Mucosa of descending colon (tissue), 3 donors: ENCODE measurements at places on chromosomes 7 and 10. TPM values are rescaled to one million over a fixed set of nuclear protein-coding genes. Genes with fewer than 3 reads are reported as not detected.

Gene ZNF425
- 1.3 TPM for total RNA-seq

Gene RAB19
- total RNA-seq = 7.3 TPM

Gene TMEM196
- 0.14 TPM for total RNA-seq

Gene ZNF239
- 3.7 TPM for total RNA-seq

Gene MRLN
- total RNA-seq = not detected

Gene CEP55
- 11.7 TPM for total RNA-seq

Gene UNCX
- total RNA-seq = not detected

Gene HOXA9
- 25.0 TPM for total RNA-seq

Gene EGR2
- 5.5 TPM for total RNA-seq

Gene TFPI2
- 0.61 TPM for total RNA-seq

Gene REPIN1
- total RNA-seq = 202 TPM

DNA sequence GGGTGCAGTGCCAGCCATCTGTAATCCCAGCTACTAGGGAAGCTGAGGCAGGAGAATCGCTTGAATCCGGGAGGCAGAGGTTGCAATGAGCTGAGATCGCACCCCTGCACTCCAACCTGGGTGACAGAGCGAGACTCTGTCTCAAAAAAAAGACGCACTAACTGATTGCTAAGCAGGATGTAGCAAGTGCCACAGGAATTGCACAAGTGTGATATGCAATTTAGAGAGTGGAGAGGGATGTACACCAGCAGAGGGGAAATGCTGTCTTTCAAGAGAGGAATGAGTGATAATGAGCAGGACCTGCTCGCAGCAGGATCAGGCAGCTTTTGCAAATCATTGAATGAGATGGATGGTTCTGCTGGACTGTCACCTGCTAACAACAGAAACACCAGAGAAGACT lies 13.3 kb upstream of the SLC16A12 start:
- no peak for DNase-seq

GRCh38 chr10:86815035-86815617 lies 58.7 kb downstream of the BMPR1A start:
- DNase-seq = no peak

DNA sequence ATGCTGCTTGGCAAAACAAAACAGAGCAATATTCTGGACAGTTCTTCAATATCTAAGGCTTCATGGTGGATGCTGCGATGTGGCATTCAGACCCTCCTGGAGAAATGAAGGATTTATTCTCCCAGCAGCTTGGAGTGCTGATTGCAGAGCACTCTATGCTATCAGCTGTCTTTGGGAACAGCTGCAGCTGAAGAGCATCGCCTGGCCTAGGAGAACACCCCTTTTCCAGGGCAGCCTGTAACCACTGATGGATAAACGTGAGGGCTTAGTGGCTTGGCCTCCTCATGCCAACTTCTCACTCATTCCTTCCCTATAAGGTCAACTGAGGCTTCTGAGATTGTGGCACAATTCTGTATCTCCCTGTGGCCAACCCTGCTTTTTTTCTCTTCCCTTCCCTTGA lies 638.1 kb upstream of the CNTNAP2 start:
- DNase-seq = no peak

DNA sequence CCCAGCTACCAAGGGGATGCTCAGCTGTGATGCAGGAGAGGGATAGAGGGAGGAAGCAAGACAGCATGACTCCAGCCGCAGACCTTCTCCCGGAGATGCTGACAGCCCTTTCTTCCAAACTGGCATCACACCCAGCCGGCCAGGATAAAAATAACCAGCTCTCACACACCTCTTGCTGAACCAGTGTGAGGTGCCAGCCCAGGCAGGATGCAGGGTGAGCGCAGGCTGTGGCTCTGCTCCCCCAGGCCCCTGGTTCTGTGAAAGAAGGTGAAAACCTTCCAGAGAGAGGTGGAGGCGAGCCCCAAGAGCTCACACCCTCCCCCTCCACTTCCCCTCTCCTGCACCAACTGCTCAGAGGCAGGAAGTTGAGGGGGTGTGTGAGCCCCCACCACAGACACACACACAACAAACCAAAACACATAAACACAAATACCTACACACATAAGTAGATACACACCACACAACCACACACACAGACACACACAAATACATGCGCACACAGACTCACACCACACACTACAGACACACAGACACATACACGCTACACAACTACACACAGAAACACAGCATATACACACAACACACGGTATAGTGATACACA lies 4.0 kb downstream of the GPR15LG start:
- DNase-seq = no peak

- DNase-seq = no peak
Observed at GRCh38 chr7:1894906-1895663, 225.0 kb downstream of the ELFN1 start.

DNA sequence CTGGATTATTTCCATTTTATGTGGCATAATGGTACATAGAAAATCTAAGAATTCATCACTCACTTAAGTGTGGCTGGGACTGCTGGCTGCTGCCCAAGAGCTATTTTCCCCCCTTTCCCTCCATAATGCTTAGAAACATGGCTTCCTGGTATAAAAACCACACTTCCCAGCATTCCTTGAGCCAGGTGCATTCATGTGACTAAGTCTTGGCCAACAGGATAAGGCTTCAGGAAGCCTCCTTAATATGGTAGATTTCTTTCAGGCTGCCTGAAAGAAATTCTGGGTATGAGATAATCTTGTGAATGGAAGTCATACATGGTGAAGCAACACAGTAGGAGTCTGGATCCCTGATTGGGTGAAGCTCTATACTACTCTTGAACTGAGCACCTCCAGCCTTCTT lies 178.0 kb downstream of the JAZF1 start:
- DNase-seq = no peak

DNA sequence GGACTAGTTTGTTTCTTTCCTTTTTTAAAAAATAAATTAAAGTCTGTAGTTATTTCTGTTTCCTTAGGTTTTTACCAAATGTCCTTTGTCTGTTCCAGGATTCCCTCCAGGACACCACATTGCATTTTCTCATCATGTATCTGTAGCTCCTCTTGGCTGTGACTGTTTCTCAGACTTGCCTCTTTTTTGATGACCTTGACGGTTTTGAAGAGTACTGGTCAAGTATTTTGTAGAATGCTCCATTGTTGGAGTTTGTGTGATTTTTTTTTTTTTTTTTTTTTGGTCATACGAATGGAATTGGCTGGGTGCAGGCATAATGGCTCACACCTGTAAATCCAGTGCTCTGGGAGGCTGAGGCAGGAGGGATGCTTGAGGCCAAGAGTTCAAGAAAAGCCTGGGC lies 127.1 kb upstream of the BMPER start:
- DNase-seq = no peak

DNA sequence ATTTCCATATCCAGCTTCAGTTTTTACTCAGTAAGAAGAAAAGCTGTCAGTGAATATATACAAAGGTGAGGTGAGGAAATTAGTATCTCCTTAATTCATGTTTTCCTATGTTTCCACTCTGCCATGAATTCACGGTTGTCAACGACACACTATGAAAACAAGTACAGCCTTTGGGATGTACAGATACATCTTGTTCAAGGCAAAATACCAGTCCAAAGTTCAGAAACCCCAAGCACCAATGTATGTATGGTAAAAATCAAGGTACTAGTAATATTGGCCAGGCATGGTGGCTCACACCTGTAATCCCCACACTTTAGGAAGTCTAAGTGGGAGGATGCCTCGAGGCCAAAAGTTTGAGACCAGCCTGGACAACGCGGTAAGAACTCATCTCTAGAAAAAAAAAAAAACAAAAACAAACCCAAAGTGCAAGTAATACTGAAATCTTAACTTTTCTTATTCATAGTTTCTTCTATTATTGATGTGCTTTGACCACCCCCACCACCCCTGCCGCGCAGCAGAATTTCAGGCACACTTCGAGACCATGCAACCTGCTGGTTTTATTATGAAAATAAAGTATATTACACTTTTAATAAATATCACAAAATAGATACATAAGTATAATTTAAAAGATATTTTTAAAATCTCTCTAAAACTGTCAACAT lies 3.5 kb downstream of the ESYT2 start:
- DNase-seq = no peak

- DNase-seq = no peak
Observed at GRCh38 chr10:21599582-21599981, 65.5 kb downstream of the MLLT10 start.

DNA sequence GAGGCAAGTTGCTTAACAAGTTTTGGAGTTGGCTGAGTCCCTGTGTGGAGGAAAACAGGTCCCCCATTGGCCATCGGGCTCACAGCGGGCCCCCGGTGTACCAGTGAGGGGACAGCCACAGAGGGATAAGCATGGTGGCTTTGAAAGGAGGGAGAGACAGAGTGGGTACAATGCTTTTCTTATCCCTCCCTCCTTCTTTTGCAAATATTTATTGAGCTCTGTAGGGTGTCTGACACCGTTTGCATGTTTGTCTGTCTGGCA lies 2.8 kb downstream of the HTRA1 start:
- no peak for DNase-seq

GRCh38 chr10:106957823-106958588 lies 206.5 kb downstream of the SORCS1 start:
- DNase-seq = no peak

- DNase-seq = no peak
Observed at GRCh38 chr10:130159192-130159794, 23.1 kb downstream of the GLRX3 start.

GRCh38 chr7:74387606-74388005 lies 66.1 kb upstream of the GTF2IRD1 start:
- no peak for DNase-seq

GRCh38 chr7:157712666-157713235 lies 375.9 kb downstream of the DNAJB6 start:
- no peak for DNase-seq

GRCh38 chr10:89887830-89888229 lies 186.4 kb downstream of the KIF20B start:
- no peak for DNase-seq

DNA sequence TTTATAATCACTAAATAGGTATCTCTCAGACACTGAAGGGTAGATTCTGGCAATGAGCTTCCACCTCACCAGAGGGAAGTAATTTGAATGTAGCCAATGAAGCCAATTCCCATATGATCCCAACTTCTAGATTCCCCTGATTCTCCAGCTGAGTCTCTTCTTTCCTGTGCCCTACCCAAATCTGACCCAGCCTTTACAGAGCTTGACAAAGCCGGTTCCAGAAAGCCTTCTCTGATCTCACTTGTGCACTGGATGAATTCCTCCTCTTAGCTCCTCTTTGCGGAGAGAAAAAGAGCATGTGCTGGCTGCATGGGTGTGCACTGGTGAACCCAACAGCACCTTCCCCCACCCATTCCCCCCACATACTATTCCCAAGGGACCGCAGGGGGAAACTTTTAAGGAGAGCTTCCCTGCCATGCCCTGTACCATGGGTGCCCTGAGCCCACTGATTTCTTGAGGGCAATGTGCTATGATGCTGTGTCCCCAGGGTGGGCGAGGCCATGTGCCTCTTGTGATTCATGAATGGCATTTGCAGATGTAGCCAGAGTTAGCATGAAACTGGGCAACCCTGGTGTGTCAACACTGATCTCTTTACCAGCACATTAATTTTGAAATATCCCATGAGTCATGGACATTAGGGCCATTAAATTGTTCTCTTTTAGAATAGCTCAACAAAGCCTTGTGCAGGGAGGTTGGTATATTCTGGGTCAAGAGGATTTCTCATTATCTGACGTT lies 50.4 kb upstream of the PLEKHA1 start:
- no peak for DNase-seq

- peak; percentile 35 for DNase-seq
Observed at GRCh38 chr10:37856881-37857286, 526 bp downstream of the ZNF248 start.

DNA sequence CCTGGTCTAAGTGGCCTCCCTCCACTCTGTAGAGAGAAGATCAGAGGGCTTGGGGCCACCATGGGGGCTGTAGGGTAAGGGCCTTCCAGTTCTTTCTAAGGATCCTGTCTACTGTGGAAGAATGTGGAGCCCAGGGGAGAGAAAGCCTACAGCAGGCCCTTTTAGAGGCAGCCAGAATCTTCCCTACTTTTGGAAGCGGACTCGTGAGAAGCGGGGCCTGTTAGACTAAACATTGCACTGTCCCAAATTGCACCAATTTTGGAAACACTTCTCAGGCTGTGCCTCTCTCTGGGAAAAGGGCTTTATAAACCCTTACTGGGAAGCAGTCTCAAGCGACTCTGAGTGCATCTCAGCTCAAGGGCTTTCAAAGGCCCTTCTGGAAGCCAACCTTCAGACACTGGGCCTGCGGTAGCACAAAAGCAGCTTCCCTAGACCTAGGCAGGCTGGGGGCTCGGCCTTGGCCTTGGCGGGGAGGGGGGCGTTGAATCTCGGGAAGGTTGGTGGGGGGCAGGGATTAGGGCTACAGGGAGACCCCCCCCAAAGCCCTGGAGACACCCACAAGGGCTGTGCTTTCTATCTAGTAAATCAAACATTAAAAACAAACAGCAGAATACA lies 298.1 kb downstream of the GFRA1 start:
- DNase-seq = no peak

DNA sequence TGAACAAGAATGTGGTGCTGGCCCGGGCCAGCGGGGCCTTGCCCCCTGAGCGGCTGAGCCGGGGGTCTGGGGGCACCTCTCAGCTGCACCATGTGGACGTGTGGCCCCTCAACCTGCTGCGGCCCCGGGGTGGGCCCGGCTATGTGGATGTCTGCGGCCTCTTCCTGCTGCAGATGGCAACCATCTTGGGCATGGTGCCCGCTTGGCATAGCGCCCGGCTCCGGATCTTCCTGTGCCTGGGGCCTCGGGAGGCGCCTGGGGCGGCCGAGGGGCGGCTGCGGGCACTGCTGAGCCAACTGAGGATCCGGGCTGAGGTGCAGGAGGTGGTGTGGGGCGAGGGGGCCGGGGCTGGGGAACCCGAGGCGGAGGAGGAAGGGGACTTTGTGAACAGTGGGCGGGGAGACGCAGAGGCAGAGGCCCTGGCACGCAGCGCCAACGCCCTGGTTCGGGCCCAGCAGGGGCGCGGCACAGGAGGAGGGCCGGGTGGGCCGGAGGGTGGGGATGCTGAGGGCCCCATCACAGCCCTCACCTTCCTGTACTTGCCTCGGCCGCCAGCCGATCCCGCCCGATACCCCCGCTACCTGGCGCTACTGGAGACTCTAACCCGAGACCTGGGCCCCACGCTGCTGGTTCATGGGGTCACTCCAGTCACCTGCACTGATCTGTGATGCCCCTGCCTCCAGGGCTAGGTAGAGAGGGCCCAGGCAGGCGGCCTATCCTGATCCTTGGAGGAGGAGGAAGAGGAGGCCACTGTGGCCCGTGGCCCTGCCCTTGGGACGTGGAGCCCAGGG lies 1.1 kb upstream of the TRIP6 start:
- peak; percentile 89 for DNase-seq

DNA sequence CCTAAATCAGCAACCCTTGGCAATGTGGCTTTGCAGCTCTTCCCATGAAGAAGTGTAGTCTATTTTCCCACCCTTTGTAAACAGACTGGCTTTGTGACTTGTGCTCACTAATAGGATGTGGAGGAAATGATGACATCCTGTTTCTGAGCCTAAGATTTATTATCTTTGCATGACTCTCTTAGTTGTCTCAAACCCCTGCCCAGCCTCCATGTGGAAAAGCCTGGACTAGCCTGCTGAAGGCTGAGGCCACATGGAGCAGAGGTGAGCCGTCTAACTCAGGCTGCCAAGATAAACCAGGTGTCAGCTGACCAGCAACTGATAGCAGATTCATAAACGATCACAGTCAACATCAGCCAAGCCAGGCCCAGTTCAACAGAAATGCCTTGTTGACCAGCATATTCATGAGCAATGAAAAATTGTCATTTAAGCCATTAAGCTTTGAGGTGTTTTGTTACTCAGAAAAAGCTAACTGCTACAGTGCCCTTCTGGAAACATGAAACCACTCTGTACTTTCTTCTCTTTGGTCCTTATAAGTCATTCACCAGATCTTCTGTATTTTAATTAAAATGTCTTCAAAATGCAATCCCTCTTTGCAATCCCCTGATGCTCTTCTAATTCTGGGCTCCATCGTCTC lies 586.3 kb upstream of the ANKRD30A start:
- DNase-seq = no peak
